ENCODE measurements at places on chromosomes 6 and 20.

DNA sequence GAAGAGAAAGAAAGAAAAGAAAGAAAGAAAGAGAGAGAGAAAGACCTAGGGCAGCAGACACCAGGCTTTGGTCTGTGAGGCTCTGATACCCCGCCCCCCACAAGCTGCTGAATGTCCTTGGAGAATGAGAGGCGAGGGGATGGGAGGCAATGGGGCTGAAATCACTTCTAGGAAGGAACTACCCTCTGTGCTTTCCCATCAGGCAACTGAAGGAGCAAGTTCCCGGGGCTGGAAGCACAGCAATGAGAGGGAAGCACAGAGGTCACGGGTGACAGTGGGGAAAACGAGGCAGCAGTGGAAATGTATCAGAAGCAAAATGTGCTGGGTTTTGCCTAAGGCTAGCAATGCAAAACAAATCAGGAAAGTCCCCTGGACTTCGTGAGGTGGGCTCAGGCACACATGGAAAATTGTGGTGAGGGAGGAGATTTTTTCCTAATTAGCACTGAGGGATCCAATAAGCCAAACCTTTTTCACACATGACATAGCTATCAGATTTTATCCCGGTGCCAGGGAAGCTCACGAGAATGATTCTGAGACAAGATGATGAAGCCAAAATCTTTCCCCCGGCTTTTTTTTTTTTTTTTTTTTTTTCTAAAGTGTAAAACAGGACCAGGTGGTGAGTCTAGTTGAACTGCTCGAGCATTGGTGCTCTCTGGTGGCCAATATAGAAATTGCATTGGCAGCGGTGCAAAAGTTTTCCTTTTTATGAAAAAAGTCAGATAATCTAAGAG lies 16.8 kb upstream of the ARFGEF2 start:
- peak; percentile 25 for DNase-seq

GRCh38 chr6:16711546-16712254 lies 49.6 kb downstream of the ATXN1 start:
- peak; percentile 76 for DNase-seq

DNA sequence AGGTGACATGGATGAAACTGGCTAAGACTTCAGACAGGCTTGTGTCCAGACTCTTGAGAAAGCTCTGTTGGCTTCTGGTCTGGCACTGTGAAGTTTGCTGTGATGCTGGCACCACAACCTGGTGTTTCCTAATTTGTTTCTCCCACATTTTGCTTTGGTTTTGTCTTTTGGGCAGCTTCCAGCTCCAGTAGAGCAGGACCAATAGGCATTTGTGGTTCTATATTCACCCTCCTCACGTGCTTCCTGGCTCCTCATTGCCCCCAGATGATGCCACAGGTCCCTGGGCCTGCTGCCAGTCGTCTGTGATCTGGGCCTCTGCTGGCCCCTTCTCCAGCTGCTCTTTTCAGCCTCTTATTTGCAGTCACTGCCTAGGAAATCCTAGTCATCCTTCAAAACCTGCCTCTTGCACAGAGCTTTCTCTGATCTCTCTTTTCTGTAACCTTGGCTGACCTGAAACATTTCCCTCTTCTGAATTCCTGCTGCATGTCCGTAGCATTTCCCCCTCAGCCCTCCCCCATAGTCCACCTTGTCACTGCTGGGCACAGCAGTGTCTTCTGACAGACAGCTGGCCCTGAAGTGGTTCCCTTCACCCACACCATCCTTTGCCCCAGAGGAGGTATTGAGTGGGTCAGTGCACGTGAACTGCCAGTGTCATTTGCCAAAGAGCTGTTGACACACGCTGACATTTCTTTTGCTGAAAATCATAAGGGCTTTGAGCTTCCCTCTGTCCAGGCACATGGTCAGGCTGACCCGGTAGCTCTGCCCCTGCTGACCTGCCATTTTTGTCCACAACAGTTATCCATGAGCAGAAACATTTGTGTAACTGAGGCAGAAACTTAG lies 63.0 kb downstream of the PTPN1 start:
- DNase-seq = peak; percentile 41

DNA sequence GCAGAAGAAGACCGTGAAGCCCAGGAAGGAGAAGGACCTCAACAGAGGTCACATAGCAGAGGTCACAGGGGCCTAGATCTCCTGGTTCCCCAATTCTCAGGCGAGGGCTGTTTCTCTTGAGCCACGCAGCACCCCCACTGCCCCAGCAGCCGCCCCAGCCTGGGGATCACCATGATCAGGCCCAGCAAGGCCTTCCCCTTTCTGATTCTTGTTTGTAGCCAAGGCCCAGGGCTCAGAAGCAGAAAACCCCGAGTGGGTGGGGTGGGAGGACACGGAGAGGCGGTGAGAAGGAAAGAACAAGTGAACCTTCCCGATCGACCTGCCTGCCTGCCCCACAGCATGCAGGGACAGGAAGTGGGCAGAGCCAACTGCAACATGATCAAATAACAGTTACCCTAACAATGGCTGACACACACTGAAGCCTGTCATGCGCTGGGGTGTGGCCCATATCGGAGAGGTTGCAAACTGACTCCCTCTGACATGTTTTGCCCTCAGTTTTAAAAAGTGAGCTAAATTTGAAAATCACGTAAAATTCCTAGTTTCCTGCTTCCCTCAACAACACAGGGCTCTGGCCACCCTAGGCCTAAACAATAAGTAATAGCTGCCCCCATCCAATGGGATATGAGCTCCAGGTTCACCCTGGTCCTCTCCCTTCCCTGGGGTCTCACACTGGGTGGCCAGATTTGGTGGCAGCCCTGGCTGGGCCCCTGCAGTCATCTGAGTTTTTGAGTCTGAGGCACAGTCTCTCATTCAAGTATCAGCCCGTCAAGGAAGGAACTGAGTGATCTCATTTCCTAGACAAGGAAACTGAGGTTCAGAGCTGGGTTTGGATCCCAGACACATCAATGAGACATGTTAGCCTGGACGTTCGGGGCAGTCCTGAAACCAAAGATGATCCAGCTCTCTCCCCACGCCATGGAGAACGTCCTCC lies 6.5 kb downstream of the PEDS1 start:
- DNase-seq = no peak

GRCh38 chr20:20217621-20218020 lies 150.3 kb upstream of the INSM1 start:
- no peak for DNase-seq

- DNase-seq = no peak
Observed at GRCh38 chr20:10064611-10065010, 29.8 kb downstream of the ANKEF1 start.

DNA sequence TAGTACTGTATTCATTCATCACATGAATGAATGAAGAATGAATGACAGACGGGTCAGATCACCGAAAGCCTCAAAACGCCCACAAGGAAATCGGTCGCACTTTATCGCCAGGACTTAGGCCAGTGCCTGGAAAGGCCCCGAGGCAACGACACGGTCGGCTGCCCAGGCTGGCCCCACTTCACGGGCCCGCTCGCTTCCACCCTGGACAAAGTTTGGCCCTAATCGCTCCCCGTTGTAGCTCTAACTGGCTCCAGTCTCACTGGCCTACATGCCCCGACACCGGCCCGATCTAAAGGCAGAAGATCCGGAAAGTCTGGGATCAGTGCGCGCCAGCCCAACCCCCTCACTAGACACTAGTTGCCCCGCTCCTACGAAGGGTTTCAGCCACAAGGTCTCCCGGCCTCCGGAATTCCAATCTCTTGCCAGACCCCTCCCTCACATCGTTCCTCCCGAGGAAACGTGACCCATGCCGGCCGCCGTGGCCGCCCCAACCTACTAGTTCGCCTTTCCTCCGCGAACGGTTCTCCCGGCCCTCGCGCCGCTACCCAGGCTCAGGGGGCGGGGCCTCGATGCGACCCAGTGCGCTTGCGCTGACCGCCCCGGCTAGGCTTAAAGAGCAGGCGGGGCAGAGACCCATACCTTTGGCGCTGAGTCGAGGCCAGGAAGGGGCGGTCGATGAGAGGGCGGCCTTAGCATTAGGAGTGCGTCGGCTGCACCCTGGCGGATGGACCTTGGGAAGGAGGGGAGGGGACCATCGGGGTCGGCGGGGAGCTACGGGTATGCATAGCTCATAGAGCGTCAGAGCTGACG lies at the start of the genes GSS and MYH7B:
Gene GSS (minus strand): TSS at position 576 of the 810 bp plus-strand sequence. CDS start 3,954 bp downstream, outside the sequence.
Gene MYH7B (plus strand): TSS at position 638 of the 810 bp plus-strand sequence. CDS start 22,138 bp downstream, outside the sequence.
- peak; percentile 96 for DNase-seq

GRCh38 chr20:38790200-38791053 lies 15.1 kb upstream of the PPP1R16B start:
- DNase-seq = peak; percentile 7

All from NCI-H226 (cell line).